ENCODE measurements at places on chromosomes 1 and 21. TPM values are rescaled to one million over a fixed set of nuclear protein-coding genes. Genes with fewer than 3 reads are reported as not detected.

PPIAL4G gene
- not detected for total RNA-seq

ALDH4A1 gene
- 18.8 TPM for total RNA-seq

GPR3 gene
- 1.6 TPM for total RNA-seq

HSD3B1 gene
- not detected for total RNA-seq

DNA sequence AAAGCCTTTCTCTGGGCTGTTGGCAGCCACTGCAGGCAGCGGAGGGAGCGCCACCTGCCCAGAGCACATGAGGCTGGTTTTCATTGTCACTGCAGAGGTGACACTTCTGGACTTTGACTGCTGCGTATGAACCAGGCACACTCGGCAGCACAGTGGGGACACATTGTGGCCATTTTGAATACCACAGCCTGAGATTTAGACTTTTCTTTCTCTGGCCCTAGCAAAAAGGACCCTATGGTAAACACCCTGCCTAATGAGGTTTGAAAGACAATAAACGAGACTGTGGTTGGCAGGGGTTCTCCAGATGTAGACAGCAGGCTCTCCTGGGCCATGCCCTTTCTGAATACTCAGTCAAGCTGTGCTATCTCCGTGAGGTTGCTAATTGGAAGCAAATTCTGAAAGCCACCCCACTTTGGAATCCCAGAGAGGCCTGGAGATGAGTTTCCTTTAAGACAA, 12.0 kb upstream of the KCNE2 start:
- no peak for DNase-seq

DNA sequence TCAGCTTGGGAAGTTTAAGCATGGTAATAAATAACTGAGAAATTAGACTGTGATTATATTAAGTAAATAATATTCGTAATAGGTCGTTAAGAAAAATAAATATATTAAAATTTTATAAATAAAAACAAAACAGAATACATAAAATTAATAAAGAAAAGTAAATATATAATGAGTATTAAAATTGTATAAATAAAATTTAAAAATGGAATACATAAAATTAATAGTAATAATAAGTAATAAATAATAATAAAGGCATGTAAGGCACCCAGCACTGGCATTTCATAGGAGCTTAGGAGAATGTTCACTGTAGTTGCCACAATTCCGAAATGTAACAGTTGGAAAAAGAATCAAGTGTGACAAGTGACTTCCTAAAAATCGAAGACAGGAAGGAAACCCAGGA, 45.8 kb upstream of the FHAD1 start:
- no peak for DNase-seq

- DNase-seq: no peak
Observed at GRCh38 chr21:41834926-41835663, 44.0 kb downstream of the PRDM15 start.
